ENCODE measurements at places on chromosomes 1 and 21. TPM values are rescaled to one million over a fixed set of nuclear protein-coding genes. Genes with fewer than 3 reads are reported as not detected.

ASPM gene
- 21.4 TPM for total RNA-seq

DNA sequence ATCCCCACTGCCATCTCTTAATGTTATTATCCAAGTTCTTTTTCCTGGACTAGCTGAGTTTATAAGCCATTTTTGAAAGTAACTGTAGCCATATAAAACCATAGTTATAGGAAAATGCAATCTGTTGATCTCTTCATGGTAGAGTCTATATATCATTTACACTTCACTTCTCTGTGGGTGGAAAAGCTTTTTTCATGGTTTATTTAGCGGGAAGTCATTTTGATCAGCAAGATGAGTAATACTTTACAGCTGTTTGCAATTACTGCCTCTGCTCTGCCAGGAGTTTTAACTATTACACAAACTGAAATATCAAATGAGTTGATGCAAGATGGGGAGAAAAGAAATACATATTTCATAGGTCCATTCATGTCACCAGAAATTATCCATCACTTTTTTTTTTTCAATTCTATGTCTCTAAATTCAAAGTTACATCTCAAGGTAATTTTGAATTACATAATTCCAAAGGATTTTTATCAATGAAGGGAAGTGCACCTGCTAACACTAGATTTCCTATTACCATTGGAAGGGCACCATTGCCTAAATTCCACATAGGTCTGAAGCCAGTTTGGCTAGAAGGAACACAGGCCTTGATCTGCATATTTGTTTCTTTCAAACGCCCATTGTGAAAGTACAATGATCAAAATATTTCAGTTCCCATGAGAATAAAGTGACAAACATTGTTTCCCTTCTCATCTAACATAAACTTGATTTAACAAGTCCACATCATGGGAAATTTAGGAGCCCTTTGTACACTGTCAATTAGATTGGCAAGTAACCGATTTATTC, 296.7 kb downstream of the ZNF326 start:
- no peak for DNase-seq

GRCh38 chr1:171158096-171158495, 27.0 kb upstream of the FMO2 start:
- DNase-seq: no peak

- no peak for DNase-seq
Observed at GRCh38 chr1:7313826-7314225, 457.3 kb upstream of the VAMP3 start.

DNA sequence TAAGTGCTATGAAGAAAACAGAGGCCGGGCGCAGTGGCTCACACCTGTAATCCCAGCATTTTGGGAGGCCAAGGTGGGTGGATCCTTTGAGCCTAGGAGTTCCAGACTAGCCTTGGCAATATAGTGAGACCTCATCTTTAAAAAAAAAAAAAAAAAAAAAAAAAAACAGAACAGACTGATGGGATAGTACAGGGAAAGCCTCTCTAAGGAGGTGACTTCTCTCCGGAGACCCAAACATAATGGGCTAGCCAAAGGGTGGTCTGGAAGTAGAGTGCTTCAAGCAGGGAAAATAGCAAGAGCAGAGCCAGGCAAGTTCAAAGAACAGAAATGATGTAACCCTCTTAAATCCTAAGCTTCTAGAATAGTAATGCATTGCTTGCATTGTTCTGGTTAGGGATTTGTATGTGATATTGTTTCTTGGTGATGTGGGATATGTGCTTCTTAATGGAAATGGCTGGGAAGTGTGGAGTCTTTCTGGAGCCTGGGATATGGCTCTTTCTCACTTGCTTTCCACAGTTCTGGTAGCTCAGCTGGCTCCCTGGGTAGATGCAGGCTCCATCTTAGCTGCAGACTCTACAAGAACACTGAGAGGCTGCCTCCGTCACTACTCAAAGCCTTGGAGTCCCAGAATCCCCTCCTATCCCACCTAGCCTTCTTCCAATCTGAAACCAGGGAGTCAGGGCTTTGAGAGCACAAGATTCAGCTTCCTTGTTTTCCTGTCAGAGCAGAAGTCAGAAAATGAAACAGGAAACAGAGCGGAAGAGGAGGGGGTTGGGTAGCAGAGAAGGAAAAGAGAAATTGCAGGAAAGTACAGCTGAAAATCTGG, 1.9 kb upstream of the PIGV start:
- DNase-seq: no peak

- DNase-seq: no peak
Observed at GRCh38 chr21:25465263-25465662, 142.0 kb downstream of the MRPL39 start.

GRCh38 chr1:234520908-234521817, 42.2 kb upstream of the TARBP1 start:
- no peak for DNase-seq

ADAMTSL4 gene
- total RNA-seq: 2.7 TPM

- no peak for DNase-seq
Observed at GRCh38 chr1:96944432-96945092, 223.0 kb downstream of the PTBP2 start.

SPRR2A gene
- total RNA-seq: not detected
